ENCODE measurements at places on chromosomes 7 and 10.

GRCh38 chr10:5764422-5765297, 48.6 kb downstream of the GDI2 start:
- no peak for DNase-seq

DNA sequence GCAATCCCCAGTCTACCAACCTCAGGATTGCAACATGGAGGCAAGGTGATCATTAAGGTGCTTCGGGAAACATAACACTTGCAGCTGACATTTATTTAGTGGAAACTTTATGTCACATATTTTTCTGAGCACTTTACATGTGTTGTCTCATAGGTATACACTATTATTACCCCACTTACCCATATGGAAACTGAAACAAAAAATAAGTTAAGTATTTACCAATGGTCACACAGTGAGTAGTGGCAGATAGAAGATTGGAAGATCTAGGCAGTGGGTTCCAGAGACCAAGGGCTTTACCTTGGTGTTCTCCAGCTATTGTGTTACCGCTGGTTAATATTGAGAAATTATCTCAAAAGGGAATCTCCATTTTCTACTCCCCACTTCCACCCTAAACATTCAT, 1279.1 kb upstream of the SORCS1 start:
- DNase-seq, result no peak

DNA sequence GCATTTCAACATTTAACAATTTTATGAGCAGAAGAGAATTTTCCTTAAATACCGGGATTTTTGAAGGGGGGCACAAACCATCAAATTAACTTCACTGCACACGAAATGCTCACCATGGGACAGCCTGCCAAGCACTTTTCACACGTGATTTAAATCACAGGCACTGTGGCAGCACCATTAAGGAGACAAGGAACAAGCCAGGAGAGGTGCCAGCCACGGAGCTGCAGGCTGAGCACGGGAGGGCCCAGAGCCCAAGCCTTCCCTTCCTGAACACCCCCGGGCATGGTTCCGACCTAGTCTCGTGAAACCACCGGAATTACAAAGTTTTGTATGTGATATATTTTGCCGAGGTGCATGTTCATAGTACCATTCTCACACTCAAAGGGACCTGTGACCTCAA, 13.4 kb downstream of the PITRM1 start:
- DNase-seq, result no peak

GRCh38 chr7:91031757-91032156, 232.5 kb upstream of the FZD1 start:
- no peak for DNase-seq

- peak; percentile 58 for DNase-seq
Observed at GRCh38 chr10:128180843-128181242, 54.6 kb upstream of the MKI67 start.

GRCh38 chr7:150420242-150420641, 30.2 kb upstream of the GIMAP8 start:
- no peak for DNase-seq

- DNase-seq, result no peak
Observed at GRCh38 chr10:124048371-124049290, 44.8 kb downstream of the CHST15 start.

GRCh38 chr7:120005720-120006119, 267.3 kb upstream of the KCND2 start:
- no peak for DNase-seq

DNA sequence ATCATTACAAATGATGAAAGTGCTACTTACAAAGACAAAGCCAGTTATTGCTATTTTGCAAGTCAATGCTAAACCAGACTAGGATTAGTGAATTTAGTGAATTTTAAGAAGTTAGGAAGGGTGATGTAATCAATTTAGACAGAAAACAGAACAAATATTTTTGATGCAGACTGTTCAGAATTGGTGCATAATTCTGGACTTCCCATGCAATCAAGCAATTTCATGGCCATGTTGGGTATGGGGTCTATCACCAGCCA, 85.4 kb downstream of the CH25H start:
- DNase-seq, result no peak

GRCh38 chr7:99244939-99245338, 27.7 kb upstream of the MYH16 start:
- no peak for DNase-seq

GRCh38 chr7:2281541-2281940, 32.7 kb downstream of the SNX8 start:
- no peak for DNase-seq

GRCh38 chr10:121428867-121429266, 169.4 kb downstream of the FGFR2 start:
- DNase-seq, result no peak

DNA sequence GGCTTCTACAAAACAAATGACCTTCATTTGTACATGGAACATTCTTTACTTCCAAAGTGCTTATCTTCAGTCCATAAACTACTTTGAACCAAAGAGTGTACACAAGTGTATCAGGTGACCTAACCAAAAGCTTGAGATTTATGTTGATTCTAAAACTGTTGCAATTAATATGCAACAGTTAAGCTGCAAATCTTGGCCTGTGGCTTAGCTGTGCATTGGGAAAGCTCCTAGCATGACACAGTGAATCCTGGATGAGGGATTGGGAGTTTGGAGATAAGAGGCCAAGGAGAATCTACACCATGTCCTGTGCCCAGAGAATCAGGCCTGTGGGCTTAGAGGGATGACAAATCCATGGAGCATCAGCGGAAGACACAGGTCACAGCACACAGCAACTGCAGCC, 105.2 kb upstream of the GSDME start:
- no peak for DNase-seq
